ENCODE measurements at places on chromosomes 1 and 21.

- no peak for DNase-seq
Observed at GRCh38 chr1:6850537-6850936, 65.3 kb downstream of the CAMTA1 start.

DNA sequence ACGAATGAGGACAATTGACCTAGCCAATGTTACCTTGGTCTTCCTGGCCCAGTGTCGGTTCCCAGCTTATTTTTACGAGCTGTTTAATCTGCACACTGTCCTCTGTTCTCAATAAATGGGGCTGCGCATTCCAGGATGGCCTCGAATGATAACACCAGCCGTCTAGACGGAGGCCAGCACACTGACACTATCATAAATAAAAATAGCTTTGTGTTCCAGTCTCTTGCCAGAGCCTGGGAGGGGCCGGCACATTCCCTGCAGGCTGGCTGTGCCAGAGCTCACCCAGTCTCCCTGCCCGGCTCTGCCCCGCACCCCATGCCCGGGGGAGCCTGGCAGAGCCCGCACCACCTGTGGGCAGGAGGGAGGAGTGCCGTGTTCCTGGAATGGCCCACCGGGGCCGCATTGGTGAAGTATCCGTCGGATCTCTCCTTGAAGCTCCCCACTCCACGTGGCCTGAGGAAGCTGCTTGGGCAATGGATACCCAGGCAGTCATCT is 92.1 kb downstream of the SPSB1 start:
- DNase-seq, result no peak

- DNase-seq, result no peak
Observed at GRCh38 chr21:36738489-36739126, 39.7 kb downstream of the SIM2 start.

- DNase-seq, result no peak
Observed at GRCh38 chr21:27806281-27806680, 839.4 kb upstream of the ADAMTS5 start.

GRCh38 chr21:15247613-15248012 is 182.8 kb upstream of the NRIP1 start:
- DNase-seq, result no peak

All from activated naive CD4-positive, alpha-beta T cell treated with anti-CD3 and anti-CD28 coated beads for 36 hours (primary cell).